ENCODE measurements at places on chromosomes 2 and 18. TPM values are rescaled to one million over a fixed set of nuclear protein-coding genes. Genes with fewer than 3 reads are reported as not detected.

The RNF125 gene
- total RNA-seq: 40.5 TPM

The REG3G gene
- total RNA-seq: not detected

The GKN1 gene
- total RNA-seq: not detected

The ZAP70 gene
- 190 TPM for total RNA-seq

The L3MBTL4 gene
- total RNA-seq: 0.12 TPM

- no peak overlapping the region for H3K27ac ChIP-seq
- H3K4me1 ChIP-seq: peaks cover 11% of the 10 kb centered on the region
- no peak overlapping the region for H3K4me3 ChIP-seq
- peaks cover 8% of the 10 kb centered on the region for H3K27me3 ChIP-seq
- peaks cover 3% of the 10 kb centered on the region for H3K36me3 ChIP-seq
Measured at GRCh38 chr2:10434886-10435819, 13.0 kb downstream of the ODC1 start.

GRCh38 chr2:855177-855576 is 95.5 kb upstream of the SNTG2 start:
- H3K4me3 ChIP-seq: peak overlapping the region; percentile 71
- peak overlapping the region; percentile 79 for H3K27ac ChIP-seq
- no peak for DNase-seq
- H3K27me3 ChIP-seq: no peaks in the 10 kb centered on the region

DNA sequence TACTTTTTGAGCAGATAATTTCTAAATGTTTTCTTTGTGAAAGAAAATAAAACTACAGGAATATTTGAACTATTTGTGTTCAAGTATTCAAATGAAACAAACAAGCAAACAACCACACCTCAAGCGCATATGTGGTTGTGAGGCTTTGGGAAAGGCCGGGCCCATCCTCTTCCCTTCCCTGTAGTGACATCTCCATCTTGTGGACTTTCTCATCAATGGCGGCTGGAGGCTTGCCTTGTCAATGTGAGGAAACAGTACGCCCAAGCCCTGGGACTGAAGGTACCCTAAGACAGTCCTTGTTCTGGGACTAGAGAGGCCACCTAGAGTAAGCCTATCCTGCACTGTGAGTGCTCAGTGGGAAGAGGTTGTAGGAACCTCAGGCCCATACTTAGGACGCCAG is 166.8 kb downstream of the TPGS2 start:
- DNase-seq: no peak
- no peak overlapping the region for H3K27ac ChIP-seq
- H3K36me3 ChIP-seq: no peaks in the 10 kb centered on the region
- H3K4me1 ChIP-seq: no peaks in the 10 kb centered on the region

DNA sequence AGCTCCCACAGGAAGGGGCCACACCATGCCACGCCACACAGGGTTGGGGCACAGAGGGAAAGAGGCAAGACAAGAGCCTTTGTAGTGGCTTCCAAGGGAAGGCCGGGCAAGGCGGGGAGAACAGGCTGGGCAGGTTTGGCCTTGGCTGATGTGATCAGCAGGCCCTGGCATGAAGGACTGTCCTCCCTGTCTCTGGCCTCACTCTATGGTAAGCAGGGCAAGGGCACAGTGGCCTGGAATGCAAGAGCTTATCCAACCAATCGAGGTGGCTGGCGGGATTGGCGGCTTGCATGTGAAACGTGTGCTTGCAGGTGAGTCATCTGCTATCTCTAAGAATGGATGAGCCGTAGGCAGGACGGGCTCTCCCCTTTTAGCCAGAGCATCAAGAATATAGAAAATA is 6.4 kb upstream of the ATP9B start:
- no peak overlapping the region for H3K4me3 ChIP-seq
- DNase-seq: no peak
- H3K36me3 ChIP-seq: peaks cover 24% of the 10 kb centered on the region

- peak overlapping the region; percentile 19 for H3K4me3 ChIP-seq
- peak; percentile 47 for DNase-seq
- H3K4me1 ChIP-seq: peaks cover 49% of the 10 kb centered on the region
- peaks cover 7% of the 10 kb centered on the region for H3K27me3 ChIP-seq
Measured at GRCh38 chr2:134683561-134684112, 35.2 kb downstream of the TMEM163 start.

DNA sequence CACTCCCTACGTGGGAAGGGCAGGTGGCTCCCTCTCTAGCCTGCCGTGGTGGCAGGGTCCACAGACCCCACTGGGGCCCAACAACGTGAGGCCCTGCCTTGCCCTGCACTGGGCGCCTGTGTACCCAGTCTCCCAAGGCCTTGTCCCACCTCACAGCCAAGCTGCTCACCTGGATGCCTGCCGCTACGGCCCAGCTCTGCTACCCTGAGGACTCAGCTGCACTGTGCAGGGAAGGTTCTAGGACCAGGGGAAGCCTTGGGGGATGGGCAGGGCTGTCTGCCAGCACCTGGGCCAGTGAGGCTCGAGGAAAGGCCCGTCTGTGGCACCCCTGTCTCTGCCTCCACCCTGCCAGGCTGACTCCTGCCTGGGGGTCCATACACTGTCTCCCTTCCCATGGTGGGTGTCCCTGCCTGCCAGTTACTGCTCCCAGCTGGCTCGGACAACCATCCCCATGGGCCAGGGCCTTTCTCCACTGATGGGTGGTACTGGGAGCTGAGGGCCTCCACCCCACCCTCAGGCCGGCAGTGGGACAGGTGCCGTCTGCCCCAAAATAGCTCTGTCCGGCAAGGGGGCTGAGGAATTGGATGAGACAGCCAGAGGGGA is 33.2 kb downstream of the HS6ST1 start:
- no peak overlapping the region for H3K27ac ChIP-seq
- H3K4me1 ChIP-seq: peaks cover 9% of the 10 kb centered on the region
- no peak for DNase-seq
- no peaks in the 10 kb centered on the region for H3K27me3 ChIP-seq
- no peaks in the 10 kb centered on the region for H3K36me3 ChIP-seq

DNA sequence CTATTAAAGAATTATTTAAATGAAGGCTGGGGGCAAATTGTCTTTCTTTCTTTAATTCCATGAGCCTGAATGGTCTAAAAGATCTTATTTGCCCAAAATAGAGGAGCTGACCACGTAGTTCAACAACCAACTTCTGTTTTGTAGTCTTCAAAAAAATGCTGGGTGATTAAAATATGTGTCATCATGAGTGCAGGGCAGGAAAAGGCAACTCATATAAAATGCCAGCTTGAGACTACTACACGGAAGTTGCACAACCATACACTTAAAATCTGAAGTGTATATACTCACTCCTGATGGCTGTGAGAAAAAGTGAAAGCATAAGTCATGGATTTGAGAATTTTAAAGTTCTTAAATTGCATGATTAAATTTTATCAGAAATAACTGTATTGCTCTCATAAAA is 210.9 kb downstream of the DYM start:
- DNase-seq: no peak
- no peaks in the 10 kb centered on the region for H3K4me1 ChIP-seq
- H3K36me3 ChIP-seq: peaks cover 6% of the 10 kb centered on the region
- no peak overlapping the region for H3K4me3 ChIP-seq

DNA sequence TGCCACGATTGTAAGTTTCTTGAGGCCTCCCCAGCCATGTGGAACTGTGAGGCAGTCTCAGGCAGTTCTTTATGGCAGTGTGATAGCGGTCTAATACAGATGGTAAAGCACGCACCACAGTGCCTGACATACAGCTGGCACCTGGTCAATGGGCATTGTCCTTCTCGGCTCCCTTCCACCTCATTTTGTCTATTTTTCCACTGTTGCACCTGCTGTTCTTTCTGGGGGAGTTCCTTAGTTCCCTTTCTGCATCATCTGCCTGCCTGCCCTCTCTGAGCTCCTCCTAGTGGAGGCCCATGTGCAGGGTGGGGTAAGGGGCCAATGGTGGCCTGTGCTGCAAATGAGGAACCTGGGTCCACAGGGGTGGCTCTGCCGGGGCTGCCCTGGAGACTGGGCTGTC is 157.6 kb downstream of the LPIN1 start:
- DNase-seq: no peak
- H3K36me3 ChIP-seq: no peaks in the 10 kb centered on the region
- H3K4me1 ChIP-seq: no peaks in the 10 kb centered on the region
- H3K27ac ChIP-seq: no peak overlapping the region

DNA sequence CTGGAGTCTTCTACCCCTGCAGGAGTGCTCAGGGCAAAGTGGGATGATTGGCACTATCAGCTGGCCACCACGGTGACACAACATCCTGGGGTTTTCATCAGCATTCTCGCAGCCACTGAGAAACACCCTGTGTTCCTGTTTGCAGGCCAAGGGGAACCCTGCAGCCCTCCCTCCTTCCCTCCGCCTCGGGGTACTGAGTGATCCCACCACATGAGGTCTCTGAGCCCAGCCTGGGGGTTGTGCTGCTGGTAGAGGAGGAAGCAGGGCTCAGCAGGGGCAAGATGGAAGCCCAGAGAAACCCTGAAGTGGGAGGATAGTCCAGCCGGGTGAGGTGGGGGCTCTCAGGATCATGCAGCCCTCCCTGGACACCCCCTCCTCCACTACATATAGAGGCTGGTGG is at the start of gene OXER1:
Gene OXER1 (minus strand): TSS at position 40 of the 400 bp plus-strand sequence. CDS start 73 bp downstream, outside the sequence.
- H3K4me1 ChIP-seq: no peaks in the 10 kb centered on the region
- DNase-seq: no peak
- no peak within 1 kb of the TSS for H3K4me3 ChIP-seq
- H3K27me3 ChIP-seq: no peaks in the 10 kb centered on the region
- H3K27ac ChIP-seq: no peak within 1 kb of the TSS

DNA sequence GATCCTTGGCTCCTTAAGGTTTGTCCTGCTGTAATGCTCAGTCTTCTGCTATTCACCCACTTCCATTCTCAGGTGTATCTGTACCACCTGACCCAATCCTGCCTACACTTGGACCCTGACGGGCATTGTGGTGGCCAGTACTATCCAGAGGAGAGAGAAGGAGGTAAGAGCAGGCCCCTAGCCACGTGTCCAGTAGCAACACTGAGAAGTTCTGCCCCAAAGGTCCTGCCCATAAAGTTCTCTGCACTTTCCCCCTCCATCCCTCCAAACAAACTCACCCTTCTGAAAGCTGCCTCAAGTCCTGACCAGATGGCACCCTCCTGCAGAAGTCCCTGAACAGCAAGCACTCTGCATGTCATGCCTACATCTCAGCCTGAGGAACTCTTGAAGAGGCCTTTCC is 18.3 kb downstream of the TTC32 start:
- no peak overlapping the region for H3K27ac ChIP-seq
- no peak for DNase-seq
- H3K27me3 ChIP-seq: no peaks in the 10 kb centered on the region

DNA sequence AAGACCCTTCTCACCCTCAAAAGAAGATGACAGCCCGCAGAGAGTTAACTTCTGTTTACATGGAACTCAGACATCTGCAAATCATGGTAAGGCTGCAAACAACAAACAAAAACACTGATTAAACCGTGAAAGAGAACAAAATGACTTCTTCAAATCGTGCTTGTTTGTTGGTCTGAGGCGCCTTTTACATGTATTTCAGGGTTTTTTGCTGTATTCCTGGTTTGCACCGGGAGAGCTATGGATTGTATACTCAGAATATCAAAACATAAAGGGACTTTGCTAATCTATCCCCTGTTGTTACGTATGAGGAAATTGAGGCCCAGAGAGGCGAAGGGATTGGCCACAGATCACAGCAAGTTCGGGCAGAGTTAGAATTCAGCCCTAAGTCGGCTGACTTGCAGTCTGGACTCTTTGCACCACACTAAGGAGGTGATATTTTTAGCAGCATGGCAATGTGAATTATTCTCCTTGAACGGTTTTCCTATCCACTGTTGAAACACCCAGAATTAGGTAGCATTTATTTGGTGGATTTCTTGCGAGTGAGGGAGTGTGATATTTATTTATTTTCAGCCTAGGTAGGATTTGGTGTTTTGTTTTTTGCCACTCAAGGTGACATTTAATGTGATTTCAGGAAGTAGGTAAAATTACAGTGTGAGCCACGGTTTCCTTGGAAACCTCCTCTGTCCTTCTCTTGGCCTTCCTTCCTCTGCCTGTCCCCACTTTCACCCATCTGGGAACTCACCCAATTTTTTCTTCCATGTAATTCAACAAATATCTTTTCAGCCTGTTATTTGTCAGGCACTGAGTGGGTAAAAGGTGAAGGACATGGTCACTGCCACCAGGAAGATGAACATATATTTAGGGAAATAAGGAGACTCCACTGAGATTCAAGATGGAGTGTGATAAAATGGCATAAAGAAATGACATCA is 980 bp upstream of the PDE6D start:
- no peaks in the 10 kb centered on the region for H3K27me3 ChIP-seq
- peaks cover 7% of the 10 kb centered on the region for H3K36me3 ChIP-seq
- peak; percentile 29 for DNase-seq
- H3K27ac ChIP-seq: peak overlapping the region; percentile 86
- H3K4me1 ChIP-seq: peaks cover 65% of the 10 kb centered on the region

DNA sequence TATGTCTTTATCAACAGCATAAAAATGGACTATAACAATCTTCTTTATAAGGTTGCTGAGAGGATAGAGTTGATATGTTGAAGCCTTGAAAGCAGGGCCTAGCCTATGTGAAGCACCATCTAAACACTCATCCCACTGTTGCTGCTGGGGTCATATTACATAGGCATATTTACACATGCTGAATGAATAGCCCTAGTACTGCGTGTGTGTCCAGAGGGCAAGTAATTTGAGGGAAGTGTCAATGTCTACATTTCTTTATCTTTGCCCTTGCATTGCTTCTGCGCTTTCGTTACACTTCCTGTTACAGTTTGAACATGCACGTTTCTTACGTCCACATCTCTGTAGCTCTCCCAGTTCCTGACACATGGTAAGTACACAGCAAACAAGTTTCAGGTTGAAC is 280.3 kb upstream of the ATP5MC3 start:
- DNase-seq: no peak
- no peaks in the 10 kb centered on the region for H3K27me3 ChIP-seq
- no peaks in the 10 kb centered on the region for H3K4me1 ChIP-seq
- H3K36me3 ChIP-seq: no peaks in the 10 kb centered on the region

GRCh38 chr2:112156152-112156986 is 18.2 kb downstream of the FBLN7 start:
- peak; percentile 71 for DNase-seq
- H3K27ac ChIP-seq: peak overlapping the region; percentile 77
- no peaks in the 10 kb centered on the region for H3K36me3 ChIP-seq
- no peaks in the 10 kb centered on the region for H3K27me3 ChIP-seq
- H3K4me1 ChIP-seq: peaks cover 53% of the 10 kb centered on the region
- H3K4me3 ChIP-seq: peak overlapping the region; percentile 83

DNA sequence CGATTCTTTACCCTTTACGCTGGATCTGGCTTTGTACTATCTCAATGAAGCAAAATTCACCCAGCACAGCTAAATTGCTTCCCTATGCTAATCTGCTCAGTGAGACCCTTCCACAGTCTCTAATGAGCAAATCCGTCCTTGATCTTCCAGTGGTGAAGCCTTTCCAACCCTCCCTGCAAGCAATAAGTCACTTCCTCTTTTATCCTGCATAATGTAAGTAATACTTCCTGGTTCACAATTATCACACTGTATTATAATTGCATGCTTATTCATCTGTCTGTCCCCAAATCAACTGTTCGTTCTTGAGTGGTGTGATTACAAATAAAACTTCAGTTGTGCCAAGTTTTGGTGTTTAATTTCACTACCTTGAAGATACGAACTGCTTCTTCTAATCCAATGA is 404.0 kb downstream of the ADCYAP1 start:
- no peaks in the 10 kb centered on the region for H3K4me1 ChIP-seq
- no peak for DNase-seq
- H3K27ac ChIP-seq: no peak overlapping the region

- H3K27ac ChIP-seq: no peak overlapping the region
- H3K27me3 ChIP-seq: no peaks in the 10 kb centered on the region
- H3K4me1 ChIP-seq: no peaks in the 10 kb centered on the region
- H3K4me3 ChIP-seq: no peak overlapping the region
- DNase-seq: no peak
- no peaks in the 10 kb centered on the region for H3K36me3 ChIP-seq
Measured at GRCh38 chr2:158761621-158762020, 33.5 kb upstream of the DAPL1 start.
